ENCODE measurements at places on chromosomes 5 and 9.
A peak's percentile ranks its signal among the peaks of the same experiment; 100 is the strongest.

DNA sequence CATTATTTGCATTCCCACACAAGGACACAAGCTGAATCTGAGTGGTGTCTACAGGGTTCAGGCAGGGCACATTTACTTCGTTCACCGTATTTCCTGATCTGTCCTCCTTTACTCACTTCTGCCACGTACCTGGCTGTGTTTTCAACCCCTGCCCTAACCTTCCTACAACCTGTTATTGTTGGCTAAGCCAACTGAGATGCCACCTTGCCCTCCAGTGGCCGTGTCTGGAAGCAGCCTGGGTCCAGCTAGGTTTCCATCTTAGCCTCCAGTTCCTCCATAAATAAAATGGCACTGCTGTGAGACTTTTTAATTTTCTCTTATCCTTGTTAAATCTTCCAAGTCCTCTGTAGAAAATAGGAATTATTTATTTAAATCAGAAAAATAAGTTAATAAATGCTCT is 64.8 kb downstream of the ATP10B start:
- DNase-seq, result peak; percentile 26

DNA sequence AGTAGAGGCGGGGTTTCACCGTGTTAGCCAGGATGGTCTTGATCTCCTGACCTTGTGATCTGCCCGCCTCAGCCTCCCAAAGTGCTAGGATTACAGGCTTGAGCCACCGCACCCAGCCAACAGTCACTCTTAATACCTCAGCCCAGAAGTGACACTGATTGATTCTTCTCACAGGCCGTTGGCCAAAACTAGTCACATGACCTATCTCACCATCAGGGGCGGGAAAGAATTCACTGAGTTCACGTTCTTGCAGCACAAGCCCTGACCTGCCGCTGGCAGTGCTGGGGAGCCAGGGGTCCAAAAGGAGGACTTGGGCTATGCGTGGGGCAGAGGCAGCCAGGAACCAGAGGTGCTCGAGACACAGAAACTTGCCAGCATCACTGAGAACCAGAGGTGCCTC is 55.0 kb upstream of the CPLX2 start:
- no peak for DNase-seq

DNA sequence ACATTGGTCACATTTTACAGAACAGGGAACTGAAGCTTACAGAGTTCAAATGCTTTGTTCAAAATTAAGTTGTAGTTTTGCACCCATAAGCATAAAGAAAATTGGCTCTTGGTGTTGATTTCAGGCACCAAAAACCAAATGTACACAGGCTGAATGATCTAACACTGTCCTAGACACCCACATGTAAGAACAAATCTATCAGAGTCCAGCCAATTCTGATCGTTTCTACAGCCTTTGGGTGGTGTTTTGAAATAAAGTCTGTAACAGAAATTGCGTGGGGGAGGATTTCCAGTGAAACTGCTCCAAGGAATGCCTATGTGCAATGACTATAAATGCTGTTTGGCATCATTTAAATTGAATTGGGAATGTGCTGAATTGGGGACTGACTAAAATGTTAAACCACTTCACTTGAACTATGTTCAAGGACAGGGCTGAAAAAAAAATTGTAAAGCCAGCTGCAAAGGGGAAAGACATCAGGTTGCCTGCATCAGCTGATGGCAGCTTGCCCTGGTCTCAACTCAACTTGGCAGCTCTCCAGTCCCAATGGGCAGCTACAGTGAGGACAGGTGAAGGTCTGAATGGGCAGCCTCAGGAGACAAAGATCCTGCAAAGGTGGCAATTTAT is 92.2 kb upstream of the TRPC7 start:
- no peak for DNase-seq

- no peak for DNase-seq
Measured at GRCh38 chr5:76457674-76458485, 54.8 kb downstream of the IQGAP2 start.

DNA sequence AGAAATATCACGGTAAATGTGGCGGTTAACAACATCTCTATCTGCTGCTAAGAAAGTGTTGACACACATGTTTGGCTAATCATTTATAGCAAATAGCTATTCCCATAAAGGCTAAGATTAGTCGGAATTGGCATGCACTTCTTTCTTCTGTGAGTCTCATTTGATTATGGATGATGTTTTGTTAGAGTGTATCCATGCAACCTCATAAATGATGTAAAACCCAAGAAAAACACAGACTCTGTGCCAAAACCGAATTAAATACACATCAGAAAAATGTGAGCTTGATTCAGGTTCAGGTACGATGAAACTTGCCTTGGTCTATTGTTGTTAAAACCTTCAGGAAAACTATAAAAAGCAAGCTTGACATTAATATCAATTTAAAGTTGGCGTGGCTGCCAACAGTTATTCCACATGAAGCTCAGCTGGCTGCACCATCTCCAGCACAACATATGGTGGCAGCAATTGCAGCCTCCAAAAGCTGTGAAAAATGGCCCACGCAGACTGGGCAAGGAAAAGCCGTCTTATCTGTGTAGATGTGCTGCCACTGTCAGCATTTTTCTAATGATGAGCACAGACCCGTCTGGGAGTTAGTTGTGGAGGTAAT is 41.1 kb upstream of the ICE1 start:
- DNase-seq, result no peak

DNA sequence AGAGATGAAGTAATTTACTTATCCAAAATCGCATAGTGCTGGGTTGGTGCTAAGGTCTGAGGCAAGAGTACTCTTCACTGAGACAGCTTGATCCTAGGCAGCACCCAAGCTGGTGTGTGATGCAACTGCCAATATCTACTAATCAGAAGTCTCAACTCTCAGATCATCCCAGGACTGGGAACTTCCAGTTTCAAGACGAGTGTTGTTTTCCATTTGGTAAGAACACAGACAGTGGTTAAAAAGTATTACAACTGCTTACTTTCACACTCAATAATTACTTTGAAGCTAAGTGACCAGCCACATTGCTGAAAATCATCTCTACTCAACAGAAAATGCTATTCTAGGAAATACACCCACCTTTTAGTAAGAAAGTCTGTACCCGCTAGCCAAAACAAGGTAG is 45.3 kb downstream of the FBXW11 start:
- no peak for DNase-seq

GRCh38 chr5:112682621-112683061 is 55.0 kb upstream of the APC start:
- DNase-seq, result no peak

GRCh38 chr5:143515829-143516228 is 112.3 kb upstream of the NR3C1 start:
- DNase-seq, result no peak

GRCh38 chr5:388266-389196 is 54.4 kb upstream of the EXOC3 start:
- DNase-seq, result no peak

DNA sequence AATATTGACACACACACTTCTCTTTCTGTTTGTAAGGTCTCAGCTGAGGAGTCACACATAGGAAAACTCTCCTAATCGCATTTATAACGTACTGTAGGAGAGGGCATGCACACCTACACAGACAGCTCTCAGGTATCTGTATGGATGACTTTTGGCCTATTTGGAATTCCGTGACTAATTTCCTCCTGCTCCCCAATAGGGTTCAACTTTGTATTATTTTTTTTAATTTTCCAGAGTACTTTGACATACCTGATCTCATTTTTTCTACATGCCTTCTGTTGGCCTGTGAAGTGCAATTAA is 195.9 kb downstream of the ARHGAP26 start:
- no peak for DNase-seq

GRCh38 chr9:106653213-106653612 is 209.8 kb upstream of the ZNF462 start:
- no peak for DNase-seq

DNA sequence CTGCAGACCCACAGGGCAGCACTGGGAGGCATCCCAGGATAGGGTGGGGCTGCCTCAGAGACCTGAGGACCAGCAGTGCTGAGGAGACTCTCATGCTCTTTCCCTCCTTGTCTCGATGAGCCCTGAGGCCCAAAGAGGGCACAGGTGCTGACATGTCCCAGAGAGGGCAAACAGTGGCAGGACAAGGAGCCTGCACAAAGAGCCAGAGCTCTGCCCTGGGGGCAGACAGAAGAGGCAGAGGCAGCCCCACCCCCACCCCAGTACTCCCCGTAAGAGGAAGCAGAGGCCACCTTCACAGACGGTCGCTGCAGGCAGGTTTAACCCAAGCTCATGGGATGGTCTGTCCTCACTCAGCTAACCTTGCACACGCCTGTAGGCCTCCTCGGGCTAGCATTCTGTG is 29.4 kb upstream of the TTLL11 start:
- DNase-seq, result no peak

DNA sequence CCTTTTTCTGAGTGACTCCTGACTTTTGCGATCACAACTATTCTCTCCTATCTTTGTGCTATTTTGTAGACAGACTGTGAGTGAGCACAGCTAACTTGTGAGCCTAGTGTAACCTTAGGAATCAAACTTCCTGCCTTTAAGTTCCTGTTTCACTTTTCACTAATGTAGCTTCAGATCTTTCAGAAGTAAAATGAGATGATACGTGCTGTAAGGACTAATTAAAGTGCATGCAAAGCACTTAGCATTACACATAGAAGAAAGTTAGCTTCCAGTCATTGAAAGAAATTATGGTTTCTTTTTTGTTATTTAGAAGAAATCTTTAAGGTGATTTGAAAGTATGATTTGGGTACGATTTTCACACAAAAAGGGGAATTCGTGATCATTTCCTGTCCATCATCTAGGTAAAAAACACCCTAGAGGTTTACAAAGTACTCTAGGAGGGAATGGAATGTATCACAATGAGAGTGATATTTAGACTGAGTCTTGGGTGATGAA is 122.7 kb downstream of the ST8SIA4 start:
- DNase-seq, result no peak

GRCh38 chr9:126915281-126915816 is 767 bp downstream of the RALGPS1 start:
- no peak for DNase-seq

DNA sequence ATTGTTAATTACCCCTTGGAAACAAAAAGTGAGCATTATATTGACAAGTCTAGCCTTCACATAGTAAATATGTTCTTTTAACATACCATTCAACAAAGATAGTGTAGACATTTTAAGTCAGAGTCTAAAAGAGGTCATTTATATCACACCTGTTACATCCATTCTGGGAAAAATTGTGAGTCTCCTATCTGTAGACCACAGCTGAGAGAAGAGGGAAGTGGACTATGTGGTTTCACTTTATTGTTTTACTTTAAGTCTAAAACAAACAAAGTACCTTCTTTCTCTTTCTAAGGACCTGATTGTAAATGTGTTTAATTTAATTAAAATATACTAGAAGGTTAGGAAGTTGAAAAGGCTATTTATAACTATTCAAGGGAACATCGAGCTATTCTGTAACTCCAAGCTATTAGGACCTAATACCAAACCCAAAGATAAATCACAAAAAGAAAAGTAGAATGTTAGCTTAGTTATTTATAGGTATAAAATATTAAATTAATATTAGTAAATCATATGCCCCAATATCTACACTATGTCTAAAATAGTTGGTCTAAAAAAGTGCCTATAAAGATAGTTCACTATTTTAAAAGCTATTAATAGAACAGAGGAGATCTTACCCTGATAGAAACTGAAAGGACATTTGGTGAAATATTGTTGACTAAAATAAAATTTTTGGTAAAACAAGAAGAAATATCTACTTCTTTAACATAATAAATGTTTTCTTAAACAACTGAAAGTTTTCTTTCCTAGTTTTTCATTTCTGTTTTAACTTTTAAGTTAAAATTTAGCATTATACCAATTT is 134.9 kb downstream of the TMEM167A start:
- DNase-seq, result no peak

DNA sequence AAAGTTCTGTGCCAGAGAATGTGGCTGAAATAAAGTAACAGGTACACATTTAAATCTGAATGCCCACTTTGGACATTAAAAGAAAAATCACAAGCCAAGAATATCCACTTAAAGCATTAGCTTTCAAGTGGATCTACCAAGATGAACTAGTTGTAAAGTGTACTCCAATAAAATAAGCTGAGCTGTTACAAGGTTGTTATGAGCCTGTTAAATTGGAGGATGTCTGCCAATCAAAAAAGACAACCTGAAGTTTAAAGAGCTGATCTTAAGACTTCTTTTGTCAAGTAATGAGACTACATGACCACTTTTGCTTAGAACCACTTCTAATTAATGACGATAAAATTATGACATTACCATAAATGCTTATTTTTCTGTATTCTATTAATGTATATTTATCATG is 2.4 kb downstream of the FAM200C start:
- peak; percentile 16 for DNase-seq

DNA sequence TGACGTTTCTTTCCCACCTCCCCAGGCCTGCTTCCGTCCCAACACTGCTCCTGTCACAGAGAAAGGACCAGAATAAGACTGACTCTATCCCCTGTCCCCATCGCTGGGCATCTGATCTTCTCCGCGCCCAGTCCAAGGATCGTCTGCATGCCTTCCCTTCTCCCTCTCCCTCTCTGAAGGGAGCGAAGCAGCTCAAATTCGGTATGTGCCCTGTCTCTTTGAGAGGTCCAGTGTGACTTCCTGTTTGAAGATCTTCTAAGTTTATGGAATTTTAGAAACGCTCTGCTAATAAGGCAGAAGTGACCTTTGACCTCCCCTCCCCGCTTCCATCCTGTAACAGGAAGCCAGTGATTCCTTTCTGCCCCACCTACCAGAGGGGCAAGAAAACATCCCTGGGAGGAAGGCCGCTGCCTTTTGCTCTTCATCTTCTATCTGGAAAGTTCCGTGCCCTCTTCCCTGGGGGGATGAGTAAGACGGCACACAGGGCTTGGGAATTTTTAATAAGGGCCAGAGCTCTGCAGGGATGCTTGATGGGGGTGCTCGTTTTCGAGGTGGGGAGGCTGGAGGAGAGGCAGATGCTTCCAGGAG is 40.7 kb upstream of the RNU6ATAC start:
- DNase-seq, result no peak

- DNase-seq, result no peak
Measured at GRCh38 chr5:45609661-45610060, 86.5 kb downstream of the HCN1 start.

DNA sequence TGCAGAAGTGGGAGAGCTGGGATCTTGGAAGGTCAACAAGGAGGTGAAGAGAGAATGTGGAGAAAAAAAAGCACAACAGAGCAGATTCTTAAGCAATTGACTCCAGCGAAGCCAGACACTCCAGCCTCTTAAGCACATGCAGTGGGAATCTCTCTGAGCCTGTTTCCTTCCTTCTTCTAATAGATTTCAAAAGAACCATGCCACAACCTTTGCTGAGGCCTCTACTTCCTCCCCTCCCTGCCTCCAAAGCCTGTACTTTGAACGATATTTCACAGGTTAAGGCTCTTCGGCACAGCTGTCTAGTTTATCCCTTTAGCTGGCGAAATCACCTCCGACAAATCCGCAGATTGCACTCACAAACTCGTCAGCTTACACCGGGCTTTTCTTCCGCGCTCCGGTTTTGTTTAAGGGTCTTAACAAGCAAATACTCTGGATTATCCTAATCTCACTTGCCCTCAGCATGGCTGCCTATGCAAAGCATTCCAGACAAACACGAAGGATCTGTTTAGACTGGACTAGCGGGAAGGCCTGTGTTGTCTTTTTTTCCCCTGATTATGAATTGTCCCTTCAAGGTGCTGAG is 211.6 kb upstream of the PANK3 start:
- peak; percentile 75 for DNase-seq

All from NCI-H524 (cell line).